Fibroblast of skin of scalp (primary cell): ENCODE measurements at places on chromosomes 6 and 20.

DNA sequence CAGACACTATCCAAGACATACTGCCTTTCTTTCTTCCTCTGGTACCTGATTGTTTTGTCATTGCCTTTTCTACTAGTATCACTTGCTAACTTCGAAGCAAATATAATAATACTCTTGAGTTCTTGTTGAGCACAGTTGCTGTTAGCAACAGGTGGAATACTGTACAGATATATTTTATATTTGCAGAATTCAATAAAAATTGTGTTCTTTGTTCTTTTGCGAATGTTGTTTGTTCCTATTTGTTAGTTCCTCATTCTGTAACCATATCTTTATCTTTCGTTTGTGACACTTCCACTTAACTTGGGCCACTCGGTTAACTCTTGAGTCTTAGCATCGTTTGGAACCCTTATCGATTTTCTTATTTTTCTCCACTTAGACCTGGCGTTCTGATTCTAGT is 868 bp downstream of the CYB5R4 start:
- no peak for DNase-seq

DNA sequence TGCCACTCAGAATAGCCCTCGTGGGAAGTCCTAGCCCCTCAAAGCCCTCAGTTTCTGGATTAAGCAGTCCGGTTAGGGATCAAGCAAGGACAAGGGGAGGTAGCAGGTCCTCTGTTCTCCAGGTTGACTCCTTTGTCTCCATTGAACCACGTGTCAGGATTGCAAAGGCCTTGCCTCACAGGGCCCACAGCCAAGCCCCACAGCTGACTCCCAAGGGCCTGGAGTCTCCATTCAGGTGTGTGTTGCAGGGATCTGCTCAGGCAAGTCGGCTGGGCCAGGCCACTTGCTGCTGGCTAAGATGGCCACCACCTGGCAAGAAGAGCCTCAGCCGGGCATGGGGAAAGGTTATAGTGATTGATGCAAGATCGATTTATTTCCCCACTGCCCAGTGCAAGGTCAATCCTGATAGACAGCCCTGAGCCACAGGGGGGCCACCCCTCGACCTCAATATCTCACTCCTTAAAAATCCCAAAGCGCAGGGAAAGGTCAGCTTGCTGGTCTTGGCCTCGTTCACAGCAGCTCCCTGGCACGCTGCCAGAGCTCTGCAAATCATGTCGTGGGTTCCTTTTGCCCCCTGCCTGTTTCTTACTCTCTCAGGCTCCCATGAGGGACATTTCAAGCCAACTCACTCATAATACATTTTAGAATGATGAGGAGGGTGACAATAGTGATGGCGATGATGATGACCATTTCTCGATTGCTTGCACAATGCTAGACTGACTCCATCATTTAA is 75.9 kb downstream of the EDN3 start:
- DNase-seq = no peak

GRCh38 chr6:134614606-134615485 is 296.9 kb upstream of the SGK1 start:
- DNase-seq = no peak

DNA sequence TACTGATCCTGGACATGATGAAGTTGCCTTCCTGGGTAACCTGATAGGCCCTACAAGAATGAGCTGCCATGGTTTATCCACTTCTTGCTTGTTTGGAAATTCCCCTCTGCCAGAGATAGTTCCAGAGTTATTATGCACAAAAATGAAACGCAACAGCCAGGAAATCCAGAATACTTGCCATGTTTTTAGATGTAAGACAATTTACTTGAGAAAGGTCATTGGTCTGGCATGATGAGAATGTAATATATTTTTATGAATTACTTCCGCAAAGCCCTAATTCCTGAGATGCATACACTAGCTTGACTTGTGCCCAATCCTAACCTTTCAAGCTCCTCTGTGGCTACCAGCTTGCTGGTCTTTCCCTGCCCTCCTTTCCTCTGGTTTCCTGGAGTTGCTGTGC is 27.9 kb upstream of the NT5E start:
- peak; percentile 79 for DNase-seq

GRCh38 chr20:23212011-23212410 is 125.9 kb upstream of the CD93 start:
- DNase-seq = no peak

GRCh38 chr6:147648916-147649315 is 140.4 kb downstream of the SAMD5 start:
- DNase-seq = peak; percentile 75

GRCh38 chr6:63305277-63305676 is 14.5 kb downstream of the LGSN start:
- no peak for DNase-seq

- no peak for DNase-seq
Observed at GRCh38 chr20:36339646-36340592, 33.8 kb downstream of the DLGAP4 start.

DNA sequence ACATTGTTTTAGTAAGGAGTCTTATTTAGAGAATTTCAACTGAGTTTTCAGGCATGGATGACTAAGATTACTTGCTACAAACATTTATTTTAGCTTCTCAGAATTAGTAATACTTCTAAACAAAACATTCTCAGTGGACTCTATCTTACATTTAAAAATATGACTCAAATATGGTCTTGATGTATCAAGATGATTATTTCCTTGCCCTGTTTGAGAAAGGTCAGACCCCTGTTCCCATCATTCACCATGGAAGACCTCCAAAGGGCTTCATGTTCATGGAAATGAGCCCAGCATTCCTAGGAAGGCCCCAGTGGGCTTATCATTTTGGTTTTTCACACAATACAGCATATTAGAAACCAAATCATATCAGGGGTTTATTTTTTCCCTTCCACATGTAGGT is 24.6 kb upstream of the TRPC4AP start:
- no peak for DNase-seq

DNA sequence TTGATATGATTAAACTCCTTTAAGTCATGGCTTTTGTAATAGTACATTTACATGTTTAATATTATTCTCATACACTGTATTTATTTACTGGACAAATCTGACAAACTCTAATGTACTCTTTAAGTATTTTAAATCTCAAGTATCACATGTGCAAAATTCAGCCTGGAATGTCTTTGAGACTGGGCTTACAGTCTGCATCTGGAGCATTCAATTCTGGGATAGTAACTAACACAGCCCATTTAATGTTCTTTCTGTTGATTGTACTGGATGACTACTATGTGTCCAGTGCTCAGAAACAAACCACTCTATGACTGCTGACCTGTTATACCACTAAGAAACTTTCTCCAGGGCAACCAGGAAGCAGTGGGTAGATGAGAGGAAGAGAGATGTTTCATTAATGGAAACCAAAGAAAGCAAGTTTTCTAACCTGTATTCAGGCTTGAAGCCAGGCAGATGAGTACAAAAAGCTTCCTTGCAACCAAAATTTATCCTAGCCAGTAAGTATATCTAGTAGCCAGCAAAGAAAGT is 26.8 kb downstream of the FBXL4 start:
- DNase-seq = no peak

DNA sequence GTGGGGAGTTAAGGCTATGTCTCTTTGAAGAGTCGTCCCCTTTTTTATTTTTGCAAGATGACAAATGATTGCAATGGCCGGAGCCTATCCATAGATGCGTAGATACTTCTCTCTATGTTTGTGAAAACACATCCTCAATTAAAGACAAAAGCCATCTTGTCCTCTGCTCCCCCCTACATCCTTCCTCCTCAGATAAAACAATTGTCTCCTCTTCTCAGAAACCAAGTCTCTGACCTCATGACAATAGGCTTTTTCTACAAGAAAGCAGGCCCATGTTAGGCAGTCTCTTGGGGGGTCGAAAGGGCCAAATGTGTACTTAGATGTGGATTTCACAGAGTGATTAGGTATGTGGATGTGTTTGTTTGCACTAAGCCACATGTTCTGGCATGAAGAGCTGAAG is 51.1 kb upstream of the SSTR4 start:
- no peak for DNase-seq

- DNase-seq = peak; percentile 42
Observed at GRCh38 chr6:169589699-169590257, 112.1 kb downstream of the WDR27 start.

DNA sequence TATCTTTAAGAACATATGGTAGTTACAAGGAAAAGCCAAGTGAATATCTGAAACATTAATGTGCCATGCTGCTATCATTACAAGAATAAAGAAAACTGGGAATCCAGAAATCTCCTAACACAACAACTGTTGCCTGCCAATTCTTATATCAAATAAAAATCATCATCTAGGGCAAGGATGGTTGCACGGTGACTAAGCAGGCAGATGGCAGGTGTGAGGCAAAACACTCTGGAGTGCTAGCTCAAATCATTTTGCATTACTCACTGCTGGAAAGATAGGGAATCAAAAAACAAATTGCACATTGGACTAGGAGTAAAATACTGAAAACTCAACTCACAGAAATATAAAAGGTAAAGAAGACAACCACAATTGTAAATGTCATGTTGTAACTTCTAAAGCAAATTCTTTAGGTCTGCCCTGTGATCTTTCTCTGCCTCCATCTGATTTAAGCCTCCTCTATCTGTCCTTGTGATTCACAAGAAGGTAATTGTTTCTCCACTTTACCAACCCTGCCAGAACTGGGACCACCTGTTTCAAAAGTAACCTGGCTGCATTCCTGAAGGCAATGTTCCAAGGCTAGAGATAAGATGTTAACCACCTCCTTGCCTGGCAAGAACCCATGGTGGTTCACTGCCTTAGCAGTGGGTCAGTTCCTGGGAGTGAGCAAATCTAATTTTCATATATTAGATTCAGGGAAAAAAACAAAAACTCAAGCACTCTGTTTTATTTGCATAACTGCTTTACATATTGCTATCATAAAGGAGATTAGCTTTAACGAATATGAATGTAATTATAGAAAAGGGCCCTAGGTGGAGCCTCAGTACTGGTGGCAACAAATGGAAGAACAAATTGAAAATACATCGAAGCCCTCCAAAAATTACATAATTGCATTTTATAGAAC is 33.1 kb upstream of the LCA5 start:
- peak; percentile 42 for DNase-seq

GRCh38 chr6:150799276-150799805 is 66.2 kb upstream of the MTHFD1L start:
- no peak for DNase-seq

- no peak for DNase-seq
Observed at GRCh38 chr6:42022755-42023384, 27.5 kb upstream of the TAF8 start.
